ENCODE measurements at places on chromosomes 1 and 21.

DNA sequence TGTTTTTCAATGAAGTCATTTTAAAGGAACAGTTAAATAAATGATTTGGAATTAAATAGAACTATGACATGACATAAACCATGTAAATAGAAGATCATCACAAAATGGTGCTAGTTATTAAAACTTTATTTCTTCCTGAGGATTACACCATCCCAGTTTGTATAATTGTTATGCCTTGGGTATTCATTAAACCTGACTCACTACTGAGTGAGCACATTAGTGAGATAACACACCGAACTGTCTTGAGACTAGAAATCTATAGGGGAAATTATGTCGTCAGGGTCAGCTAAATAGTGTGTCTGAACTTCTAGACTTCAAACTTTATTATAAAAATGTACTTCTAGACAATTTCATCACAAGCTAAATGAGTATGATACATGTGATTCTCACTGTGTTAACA lies 189.4 kb downstream of the NCAM2 start:
- no peak for DNase-seq

GRCh38 chr21:25428537-25428936 lies 178.7 kb downstream of the MRPL39 start:
- no peak for DNase-seq

- peak; percentile 89 for DNase-seq
Observed at GRCh38 chr1:154627257-154628120, 19.5 kb upstream of the ADAR start.

- no peak for DNase-seq
Observed at GRCh38 chr1:184828369-184828717, 73.7 kb upstream of the EDEM3 start.

DNA sequence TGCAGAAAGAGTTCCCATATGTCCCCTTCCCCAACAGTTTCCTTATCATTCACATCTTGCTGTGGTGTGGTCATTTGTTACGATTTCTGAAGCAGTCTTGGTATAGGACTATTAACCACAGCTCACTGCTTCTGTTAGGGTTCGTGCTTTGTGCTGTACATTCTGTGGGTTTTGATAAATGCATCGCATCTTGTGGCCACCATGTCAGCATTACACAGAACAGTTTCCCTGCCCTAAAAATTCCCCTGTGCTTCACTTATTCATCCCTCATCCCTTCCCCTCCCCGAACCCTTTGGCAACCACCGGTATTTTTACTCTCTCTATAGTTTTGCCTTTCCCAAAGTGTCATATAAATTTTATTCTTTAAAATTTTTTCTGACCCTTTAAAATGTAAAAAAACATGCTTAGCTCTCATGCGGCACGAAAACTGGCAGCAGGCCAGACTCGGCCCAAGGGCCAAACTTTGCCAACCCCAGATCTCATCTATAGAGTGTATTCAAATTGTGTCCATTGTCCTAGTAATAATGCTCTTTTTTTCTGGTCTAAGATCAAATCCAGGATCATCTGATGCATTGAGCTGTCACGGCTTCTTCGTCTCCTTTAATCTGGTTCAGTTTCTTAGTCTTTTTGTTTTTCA lies 78.2 kb downstream of the SIM2 start:
- no peak for DNase-seq

All from activated CD4-positive, alpha-beta T cell treated with anti-CD3 and anti-CD28 coated beads for 1 hour (primary cell).